ENCODE measurements at places on chromosomes 5 and 9.

- no peak for DNase-seq
Measured at GRCh38 chr5:174312270-174312617, 266.7 kb downstream of the NSG2 start.

GRCh38 chr5:145260670-145261069 is 574.5 kb downstream of the PRELID2 start:
- DNase-seq: no peak

DNA sequence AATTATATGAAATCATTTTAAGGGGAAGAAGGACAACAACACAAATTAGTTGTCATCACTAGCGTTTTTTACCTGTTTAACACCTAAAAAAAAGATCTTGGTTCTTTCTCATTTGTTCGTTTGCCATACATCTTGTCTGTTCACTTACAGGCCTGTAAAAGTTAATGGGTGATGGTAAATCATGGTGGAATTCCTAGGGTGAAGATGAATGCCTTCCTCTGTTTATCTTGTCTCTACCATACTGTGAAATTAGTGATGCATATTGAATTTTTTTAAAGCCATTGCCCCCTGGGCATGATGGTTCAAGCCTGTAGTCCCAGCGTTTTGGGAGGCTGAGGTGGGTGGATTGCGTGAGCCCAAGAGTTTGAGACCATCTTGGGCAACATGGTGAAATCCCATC is 46.6 kb downstream of the LRRTM2 start:
- DNase-seq: no peak

DNA sequence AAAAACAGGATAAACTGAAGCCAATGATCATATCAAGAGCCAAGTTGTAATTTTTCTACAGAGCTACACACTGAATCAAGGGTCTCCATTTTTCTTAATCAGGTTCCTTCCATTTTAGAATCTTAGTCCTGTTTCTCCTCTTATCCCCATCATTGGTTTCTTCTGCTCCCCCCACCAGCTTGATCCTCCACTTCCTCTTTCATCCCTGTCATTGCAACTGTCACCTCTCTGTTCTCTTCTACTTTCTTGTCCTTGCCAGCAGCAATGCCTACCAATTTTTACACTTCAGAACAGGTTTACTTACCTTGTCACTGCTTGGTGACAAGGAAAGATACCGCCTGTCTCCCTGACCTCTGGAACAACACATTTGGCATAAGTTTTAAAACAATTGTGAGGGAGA is 97.3 kb downstream of the CFAP90 start:
- DNase-seq: no peak

- DNase-seq: no peak
Measured at GRCh38 chr9:89710697-89711096, 105.9 kb downstream of the GADD45G start.

GRCh38 chr9:31629292-31629691 is 755.2 kb upstream of the ACO1 start:
- no peak for DNase-seq

DNA sequence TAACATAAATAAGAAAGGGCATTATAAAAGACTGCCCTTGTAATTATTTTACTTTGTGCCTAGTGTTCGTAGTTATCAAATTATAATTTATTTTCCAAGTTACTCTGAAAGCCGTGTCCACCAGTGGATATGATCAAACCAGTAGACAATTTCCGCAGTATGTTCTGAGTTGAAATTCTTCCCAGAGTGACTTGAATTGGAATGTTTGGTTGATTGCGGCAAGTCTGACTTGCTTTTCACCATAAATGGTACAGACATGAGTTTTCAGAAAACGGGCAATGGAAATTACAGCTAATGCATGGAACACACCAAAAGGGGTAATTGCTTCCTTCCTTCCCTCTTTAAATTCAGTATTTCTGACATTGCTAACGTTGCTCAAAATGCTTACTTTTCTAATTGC is 56.6 kb downstream of the CHSY3 start:
- no peak for DNase-seq

DNA sequence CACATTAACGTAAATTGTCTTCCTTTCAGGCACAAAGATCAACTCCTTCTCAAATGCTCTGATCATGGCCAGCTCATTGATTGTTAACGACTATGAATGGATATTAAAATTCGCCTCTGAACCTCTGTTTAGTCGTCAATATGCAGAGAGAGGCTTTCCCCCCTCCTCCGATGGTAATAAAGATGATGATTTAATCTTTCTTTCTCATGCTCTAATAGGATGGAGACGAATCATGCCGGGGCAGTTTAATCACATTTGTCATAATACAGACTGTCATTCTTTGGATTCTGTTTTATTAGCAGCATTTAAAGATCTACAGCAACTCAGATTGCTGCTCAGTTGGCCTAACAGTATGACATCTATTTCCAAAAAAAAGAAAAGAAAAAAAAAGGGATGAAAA is 132.9 kb downstream of the SREK1 start:
- no peak for DNase-seq

- no peak for DNase-seq
Measured at GRCh38 chr5:62576570-62577170, 1.9 kb upstream of the LRRC70 start.

DNA sequence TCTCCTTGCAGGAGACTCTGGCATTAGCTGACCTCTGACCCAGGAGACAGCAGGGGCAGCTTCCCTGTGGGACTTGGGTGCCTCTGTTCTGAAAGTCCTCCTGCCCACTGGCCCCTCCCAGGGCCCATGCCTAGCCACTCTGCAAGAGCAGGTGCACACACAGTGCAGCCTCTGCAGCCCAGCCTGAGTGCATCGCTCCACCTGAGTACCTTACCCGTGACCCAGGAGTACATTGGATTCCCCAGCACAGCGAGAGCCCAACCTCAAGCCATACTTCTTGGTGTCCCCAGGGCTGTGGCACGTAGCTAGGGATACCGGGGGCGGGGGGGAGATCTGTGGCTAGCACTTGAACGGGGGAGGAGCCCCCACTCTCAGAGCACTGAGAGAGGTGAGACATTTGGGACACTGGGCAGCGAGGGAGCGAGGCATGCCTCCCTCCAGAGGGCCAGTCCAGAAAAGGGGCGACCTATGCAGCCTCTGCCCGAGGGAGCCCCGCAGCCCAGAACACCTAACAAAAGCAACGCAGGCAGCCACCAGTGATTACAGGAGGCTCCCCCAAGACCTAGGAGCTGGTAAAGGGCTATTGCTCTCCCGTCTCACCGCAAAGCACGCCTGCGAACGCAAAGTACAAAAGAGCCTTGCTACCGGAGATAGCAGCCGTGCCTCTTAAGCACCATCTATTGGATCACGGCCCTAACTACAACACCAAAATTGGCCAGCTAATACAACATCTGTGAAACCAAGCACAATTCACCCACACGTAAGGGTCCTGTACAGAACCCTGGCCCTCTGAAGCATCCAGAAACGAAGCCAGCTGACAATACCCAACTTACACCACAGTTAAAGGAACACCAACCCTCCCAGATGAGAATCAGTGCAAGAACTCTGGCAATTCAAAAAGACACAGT is 826 bp upstream of the PRDM9 start:
- DNase-seq: no peak

- peak; percentile 45 for DNase-seq
Measured at GRCh38 chr9:127723444-127723843, 7.6 kb downstream of the TTC16 start.

DNA sequence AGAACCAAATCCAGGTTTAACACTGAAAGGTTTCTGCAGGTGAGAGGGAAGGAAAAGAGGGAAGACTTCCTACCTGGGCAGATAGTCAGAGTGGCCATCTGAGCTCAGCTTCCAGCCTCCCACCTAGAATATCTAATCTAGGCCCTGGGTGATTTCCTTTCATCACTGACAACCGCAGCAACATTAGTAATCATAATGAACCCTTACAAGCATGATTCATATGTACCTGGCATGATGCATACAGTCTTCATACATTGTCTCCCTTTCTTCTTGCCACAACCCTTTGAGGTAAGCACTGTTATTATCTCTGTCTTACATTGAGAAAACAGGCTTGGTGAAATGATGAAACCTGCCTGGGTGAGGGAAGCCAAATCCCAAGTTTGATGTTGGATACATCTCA is 13.5 kb downstream of the AFAP1L1 start:
- DNase-seq: no peak

DNA sequence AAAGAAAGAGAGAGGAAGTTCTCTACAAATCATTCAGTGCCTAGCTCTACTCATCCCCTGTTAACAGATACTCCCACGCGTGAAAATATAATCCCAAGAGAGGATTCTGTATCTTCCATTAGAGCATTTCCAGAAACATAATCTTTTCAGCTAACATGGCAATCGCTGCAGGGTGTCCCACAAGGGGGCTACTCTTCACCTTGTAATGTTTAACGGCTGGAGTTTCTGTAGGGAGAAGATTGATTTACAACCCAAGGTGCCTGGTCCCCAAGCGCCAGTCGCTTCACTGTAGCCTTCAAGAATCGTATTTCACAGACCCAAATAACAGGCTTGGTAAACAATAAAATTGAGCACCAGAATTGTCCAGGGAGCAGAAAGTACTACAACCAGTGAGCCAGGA is 318.7 kb downstream of the TLE1 start:
- no peak for DNase-seq

DNA sequence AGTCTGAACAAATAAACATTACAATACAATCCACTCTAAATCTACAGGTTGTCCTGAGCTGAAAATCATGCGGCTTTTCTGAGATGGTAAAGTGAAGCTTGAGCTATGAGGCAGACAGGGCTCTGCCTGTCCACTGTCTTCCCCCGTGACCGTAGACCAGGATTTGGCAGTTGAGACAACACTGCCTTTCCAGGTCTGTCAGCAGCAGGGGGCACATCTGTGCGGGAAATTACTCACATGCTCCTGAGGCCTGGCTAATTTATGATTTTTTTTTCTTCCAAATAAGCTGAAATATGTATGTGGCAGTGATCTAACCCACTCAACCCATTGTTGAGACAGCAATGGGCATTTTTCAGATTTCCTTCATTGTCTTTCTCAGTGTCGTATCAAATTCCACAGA is 307.9 kb downstream of the FBXL7 start:
- DNase-seq: no peak

GRCh38 chr9:126563556-126563955 is 50.2 kb upstream of the LMX1B start:
- DNase-seq: no peak

DNA sequence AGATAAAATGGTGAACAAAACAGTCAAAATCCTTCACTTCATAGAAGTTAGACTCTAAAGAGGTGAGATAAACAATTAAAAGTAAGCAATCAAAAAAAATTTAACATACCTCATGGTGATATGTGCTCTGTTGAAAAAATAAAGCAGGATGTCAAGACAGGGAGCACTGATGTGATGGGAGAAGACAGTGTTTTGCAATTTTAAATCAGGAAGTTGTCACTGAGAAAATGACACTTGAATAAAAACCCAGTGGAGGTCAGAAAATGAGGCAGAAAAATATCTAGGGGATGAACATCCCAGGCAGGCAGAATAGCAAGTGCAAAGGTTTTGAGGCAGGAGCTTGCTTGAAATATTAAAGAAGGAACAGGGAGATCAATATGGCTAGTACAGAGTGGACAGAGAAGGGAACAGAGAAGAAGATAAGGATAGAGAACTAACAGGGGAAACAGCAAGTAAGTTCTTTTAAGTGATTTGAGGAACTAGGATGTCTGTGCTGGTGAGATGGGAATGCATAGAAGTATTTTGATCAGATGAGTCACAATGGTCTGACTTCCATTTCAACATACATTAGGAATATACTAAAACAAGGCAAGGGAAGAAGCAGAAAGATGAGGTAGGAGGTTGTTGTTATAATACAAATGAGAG is 130.4 kb downstream of the CHSY3 start:
- no peak for DNase-seq

GRCh38 chr9:129626625-129627284 is 792 bp downstream of the NTMT1 start:
- peak; percentile 81 for DNase-seq

DNA sequence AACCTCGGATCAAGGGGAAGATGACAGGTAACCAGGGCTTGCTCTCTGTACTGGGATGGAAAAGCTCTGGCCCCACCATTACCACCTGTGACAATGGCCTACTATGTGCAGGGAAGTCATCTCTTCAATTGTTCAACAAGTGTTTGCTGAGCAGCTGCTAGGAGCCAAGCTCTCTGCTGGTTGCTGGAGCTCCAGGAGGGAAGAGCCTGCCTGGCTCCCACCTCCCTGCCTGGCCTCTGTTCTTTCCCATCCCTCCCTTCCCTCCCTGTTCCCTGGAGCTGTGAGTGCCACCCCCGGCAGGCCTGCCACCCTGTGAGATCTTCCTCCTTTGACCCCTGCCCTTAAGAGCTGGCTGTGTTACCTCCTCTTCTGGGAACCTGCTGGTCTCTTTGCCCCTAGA is 59.7 kb upstream of the IER5L start:
- no peak for DNase-seq

- DNase-seq: peak; percentile 38
Measured at GRCh38 chr9:110146373-110146772, 61.6 kb downstream of the C9orf152 start.

GRCh38 chr5:38009749-38010358 is 170.0 kb upstream of the GDNF start:
- DNase-seq: no peak

GRCh38 chr5:159678657-159679392 is 237.5 kb upstream of the ADRA1B start:
- DNase-seq: no peak

GRCh38 chr9:117737721-117738226 is 33.6 kb downstream of the TLR4 start:
- no peak for DNase-seq

- no peak for DNase-seq
Measured at GRCh38 chr5:50710838-50711237, 44.4 kb downstream of the PARP8 start.

- no peak for DNase-seq
Measured at GRCh38 chr5:165836046-165836445, 2330.6 kb downstream of the MAT2B start.

DNA sequence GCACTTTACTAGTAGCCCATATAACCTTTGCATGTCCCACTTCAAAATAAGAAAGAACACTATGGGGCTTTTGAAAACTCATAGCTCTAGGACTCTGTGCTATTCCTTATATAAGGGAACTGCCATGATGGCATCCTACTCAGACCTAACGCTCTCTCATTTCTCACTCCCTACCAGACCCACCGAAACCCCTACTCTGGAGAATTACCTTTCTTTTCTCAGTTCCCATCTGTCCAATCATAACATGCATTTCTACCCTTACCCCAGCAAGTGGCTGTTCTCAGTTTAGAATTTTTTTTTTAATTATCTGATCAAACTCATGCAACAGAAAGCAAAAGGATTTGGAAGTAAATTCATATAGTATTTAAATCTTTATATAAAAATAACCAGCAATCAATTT is 27.3 kb downstream of the CARNMT1 start:
- no peak for DNase-seq

GRCh38 chr5:82886911-82887310 is 190.3 kb downstream of the TMEM167A start:
- no peak for DNase-seq

GRCh38 chr9:116800885-116801284 is 113.8 kb downstream of the TRIM32 start:
- DNase-seq: no peak

DNA sequence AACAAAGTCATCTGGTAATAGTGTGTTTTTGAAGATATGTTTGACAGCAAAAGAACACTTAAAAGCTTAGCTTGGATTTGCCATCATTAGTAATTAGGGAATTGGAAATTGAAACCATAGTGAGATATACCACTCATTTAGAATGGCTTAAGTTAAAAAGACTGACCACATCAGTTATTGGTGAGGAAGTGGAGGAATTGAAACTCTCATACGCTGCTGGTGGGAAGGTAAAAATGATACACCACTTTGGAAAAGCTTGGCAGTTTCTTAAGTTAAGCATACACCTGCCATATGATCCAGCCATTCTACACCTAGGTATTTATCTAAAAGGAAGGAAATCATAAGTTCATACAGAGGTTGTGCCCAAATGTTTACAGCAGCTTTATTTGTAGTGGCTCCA is 213.2 kb downstream of the TRIO start:
- no peak for DNase-seq

- DNase-seq: peak; percentile 22
Measured at GRCh38 chr9:131645078-131645776, 94.6 kb downstream of the RAPGEF1 start.
